Left kidney (tissue), 8 donors: ENCODE measurements at places on chromosomes 4 and X. TPM values are rescaled to one million over a fixed set of nuclear protein-coding genes. Genes with fewer than 3 reads are reported as not detected.

Gene C1QTNF7
- 27.6 TPM for polyA plus RNA-seq

Gene SORCS2
- 8.5 TPM for polyA plus RNA-seq

Gene RPA4
- polyA plus RNA-seq, result not detected

Gene CXCL5
- polyA plus RNA-seq, result 0.12 TPM

Gene F8A3
- not detected for polyA plus RNA-seq

Gene TLR3
- polyA plus RNA-seq, result 11.4 TPM

Gene MAP3K15
- 4.6 TPM for polyA plus RNA-seq

Gene NEUROG2
- not detected for polyA plus RNA-seq

Gene ZFP92
- polyA plus RNA-seq, result 0.80 TPM

Gene MAGIX
- 4.3 TPM for polyA plus RNA-seq

Gene FGFBP2
- 0.25 TPM for polyA plus RNA-seq

Gene WNK3
- polyA plus RNA-seq, result 6.9 TPM

Gene SFRP2
- 14.9 TPM for polyA plus RNA-seq

Gene TCEAL6
- 0.25 TPM for polyA plus RNA-seq

Gene LSM6
- polyA plus RNA-seq, result 59.3 TPM

Gene PDHA2
- polyA plus RNA-seq, result not detected

Gene PASD1
- polyA plus RNA-seq, result 0.05 TPM

Gene DGAT2L6
- polyA plus RNA-seq, result 0.12 TPM

Gene KDM5C
- polyA plus RNA-seq, result 79.6 TPM

Gene SPATA4
- 1.4 TPM for polyA plus RNA-seq

Gene MAGEA12
- not detected for polyA plus RNA-seq

Gene FRMD7
- polyA plus RNA-seq, result 1.3 TPM

Gene PPP4R3C
- not detected for polyA plus RNA-seq

Gene TRPC3
- 2.2 TPM for polyA plus RNA-seq

Gene GPR82
- 0.25 TPM for polyA plus RNA-seq

Gene MTNR1A
- 1.7 TPM for polyA plus RNA-seq

Gene ABCD1
- polyA plus RNA-seq, result 6.4 TPM

Gene EPHA5
- polyA plus RNA-seq, result 0.60 TPM

Gene SPANXN4
- polyA plus RNA-seq, result not detected

Gene SH3D19
- polyA plus RNA-seq, result 35.2 TPM

Gene TCEAL8
- 141 TPM for polyA plus RNA-seq

Gene NPFFR2
- 0.93 TPM for polyA plus RNA-seq

Gene NPY1R
- polyA plus RNA-seq, result 28.3 TPM

Gene AFM
- 16.7 TPM for polyA plus RNA-seq

Gene LDOC1
- 69.7 TPM for polyA plus RNA-seq
